ENCODE measurements at places on chromosomes 12 and 14.

DNA sequence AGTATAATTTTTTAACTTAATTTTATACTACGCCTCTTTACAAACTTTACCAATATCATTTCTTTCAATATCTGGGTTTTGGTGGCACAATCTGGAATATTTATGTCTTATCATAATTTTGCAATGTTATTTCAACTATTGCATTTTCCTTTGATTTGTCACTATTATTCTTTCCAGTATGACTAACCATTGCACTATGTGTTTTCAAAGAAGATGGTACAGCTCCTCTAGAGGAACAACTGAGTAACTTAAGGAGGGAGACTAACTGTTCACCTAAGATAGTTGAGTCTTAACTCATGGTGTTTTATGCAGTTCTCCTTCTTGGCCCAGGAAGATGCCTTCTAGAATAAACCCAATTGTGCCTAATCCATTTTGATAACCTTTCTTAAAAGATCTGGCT lies 60.5 kb upstream of the KIF21A start:
- DNase-seq, result peak; percentile 48

GRCh38 chr14:71140157-71140556 lies 232.9 kb downstream of the PCNX1 start:
- DNase-seq, result no peak

GRCh38 chr14:86989285-86989684 lies 1003.7 kb downstream of the GALC start:
- no peak for DNase-seq

GRCh38 chr12:2094597-2094996 lies 41.8 kb downstream of the CACNA1C start:
- no peak for DNase-seq

DNA sequence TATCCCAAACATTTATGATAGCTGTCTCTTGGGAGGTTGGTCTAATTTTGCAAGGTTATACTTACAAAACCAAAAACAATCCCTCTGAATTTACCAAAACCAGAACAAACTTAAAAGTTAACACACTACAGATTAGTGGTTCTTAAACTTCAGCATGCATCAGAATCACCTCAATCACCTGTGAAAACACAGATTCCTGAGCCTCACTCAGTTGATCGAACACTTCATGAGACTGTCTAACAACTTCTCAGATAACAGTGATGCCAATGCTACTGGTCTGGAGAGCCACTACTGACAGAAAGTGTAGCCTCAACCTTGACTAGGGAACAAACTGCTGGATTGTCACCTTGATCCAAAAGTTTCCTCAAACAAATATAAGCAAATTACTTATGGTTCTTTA lies 44.2 kb downstream of the ATP2B1 start:
- no peak for DNase-seq
